ENCODE measurements at places on chromosomes 6 and 20.

GRCh38 chr6:129490521-129491255, 219.3 kb downstream of the ARHGAP18 start:
- peak; percentile 74 for DNase-seq

DNA sequence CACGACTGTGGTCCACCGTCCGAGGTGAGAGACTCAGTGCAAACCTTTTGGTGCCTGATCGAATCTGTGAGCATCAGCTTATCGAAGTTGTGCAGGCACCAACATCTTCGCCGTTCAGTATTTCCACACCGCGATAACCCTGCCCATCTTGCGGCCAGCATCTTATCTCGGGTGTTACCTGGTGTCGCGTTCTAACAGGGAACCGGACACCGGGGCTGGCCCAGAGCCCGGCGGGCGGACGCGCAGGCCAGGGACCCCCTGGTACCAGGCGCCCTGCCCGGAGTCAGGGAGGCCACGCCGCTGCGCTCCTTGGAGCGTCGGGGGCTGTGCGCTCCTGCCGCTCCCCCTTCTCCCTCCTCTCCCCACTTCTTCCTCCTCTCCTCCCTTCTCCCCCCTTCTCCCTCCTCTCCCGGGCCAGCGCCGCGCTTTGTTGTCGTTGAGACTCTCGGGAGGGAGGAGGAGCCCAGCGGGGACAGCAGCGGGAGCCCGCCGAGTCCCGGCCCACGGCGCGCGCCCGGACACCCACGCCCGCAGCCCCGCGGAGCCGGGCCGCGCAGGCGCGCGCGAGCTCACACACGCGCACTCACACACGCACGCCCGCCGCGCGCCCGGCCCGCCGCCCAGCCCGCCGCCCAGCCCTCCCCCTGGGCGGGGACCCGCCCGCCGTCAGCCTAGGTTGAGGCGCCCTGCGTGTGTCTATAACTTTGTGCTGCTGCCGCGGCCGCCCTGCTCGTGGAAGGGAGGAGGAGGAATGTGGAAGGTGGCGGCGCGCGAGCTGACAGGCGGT, 1.4 kb upstream of the FOXO3 start:
- peak; percentile 92 for DNase-seq

DNA sequence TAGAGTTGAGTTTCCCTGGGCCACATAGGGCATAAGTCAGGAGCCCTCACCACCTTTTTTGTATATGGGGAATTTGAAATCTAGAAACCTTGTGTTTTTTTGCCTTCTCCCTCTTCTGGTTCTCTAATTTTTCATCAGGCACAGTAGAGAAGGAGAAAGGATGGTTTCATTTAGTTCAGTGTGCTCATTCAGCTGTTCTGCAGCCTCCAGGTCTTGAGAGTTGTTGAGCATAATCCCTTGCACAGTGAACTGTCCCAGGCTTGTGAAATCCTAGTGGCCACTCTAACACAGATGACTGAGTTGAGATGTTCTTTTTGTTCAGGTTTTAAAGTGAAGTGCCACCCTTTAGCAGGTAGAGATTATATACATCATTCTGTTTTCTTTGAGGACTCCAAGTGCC, 183.5 kb downstream of the CDKAL1 start:
- DNase-seq = no peak

DNA sequence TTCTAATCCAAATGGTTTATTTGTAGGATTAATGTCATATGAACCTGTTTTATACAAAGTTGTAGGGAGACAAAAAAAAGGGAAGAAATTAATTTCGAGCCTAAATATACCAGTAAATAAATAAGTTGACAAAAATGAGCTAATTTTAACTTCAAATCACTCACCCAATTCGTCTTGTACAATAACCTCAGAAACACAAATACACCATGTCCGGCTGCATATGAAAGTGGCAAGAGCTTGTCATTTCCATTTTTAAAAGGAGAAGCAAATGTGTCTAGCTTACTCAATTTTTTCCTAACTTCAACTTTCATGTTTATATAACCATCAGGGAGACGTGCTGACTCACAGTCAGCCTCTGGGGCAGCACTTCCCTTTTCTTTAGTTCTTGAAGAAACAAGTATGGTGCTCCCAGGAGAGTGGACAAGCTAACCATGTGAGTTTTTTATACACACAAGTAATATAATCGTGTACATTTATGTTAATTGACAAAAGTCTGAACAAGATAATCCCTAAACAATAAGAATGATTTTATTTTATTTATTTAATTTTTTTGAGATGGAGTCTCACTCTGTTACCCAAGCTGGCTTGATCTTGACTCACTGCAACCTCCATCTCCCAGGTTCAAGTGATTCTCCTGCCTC, 55.5 kb upstream of the SGK1 start:
- DNase-seq = peak; percentile 66

GRCh38 chr20:32742322-32743236, 688 bp downstream of the COMMD7 start:
- DNase-seq = no peak
